ENCODE measurements at places on chromosomes 3 and 15.

DNA sequence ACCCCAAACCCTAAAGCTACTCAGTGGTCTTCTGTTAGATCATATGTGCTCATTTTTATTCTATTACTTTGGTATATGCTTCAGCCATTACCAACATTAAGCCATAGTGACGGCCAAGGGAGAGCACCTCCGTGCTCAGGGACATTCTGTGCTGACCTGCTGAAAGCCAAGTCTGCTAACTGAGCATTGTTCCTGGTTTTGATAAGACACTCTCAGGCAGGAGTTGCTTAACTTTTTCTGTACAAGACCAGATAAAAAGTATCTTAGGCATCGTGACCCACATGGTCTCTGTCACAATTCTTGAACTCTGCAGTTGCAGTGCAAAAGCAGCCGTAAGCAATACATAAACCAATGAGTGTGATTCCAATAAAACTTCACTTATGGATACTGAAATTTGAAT, 100.6 kb downstream of the KLHL25 start:
- DNase-seq, result no peak

DNA sequence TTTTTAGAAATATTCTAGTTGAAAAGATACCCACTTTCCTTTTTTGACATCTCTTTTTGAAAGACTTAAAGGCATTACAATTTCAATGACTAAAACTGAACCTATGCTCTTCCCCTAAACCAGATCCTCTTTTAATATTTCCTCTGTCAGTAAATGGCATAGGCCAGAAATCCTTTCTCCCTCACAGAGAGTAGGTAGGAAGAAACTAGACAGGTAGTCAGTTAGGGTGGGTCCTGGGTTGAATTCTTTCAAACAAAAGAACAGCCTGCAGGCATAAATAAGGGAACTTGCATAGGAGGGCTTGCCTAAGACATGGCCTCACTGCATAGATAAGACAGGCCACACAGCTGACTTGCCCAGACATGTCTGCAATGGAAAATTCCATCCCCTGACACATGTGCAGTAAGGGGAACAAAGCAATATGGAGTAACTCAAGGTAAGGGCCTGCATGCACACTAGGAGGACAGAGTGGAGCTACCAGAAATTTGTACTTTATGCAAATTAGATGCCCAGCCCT, 23.1 kb downstream of the PLSCR5 start:
- no peak for DNase-seq

- no peak for DNase-seq
Measured at GRCh38 chr3:195236076-195236798, 34.7 kb downstream of the XXYLT1 start.

DNA sequence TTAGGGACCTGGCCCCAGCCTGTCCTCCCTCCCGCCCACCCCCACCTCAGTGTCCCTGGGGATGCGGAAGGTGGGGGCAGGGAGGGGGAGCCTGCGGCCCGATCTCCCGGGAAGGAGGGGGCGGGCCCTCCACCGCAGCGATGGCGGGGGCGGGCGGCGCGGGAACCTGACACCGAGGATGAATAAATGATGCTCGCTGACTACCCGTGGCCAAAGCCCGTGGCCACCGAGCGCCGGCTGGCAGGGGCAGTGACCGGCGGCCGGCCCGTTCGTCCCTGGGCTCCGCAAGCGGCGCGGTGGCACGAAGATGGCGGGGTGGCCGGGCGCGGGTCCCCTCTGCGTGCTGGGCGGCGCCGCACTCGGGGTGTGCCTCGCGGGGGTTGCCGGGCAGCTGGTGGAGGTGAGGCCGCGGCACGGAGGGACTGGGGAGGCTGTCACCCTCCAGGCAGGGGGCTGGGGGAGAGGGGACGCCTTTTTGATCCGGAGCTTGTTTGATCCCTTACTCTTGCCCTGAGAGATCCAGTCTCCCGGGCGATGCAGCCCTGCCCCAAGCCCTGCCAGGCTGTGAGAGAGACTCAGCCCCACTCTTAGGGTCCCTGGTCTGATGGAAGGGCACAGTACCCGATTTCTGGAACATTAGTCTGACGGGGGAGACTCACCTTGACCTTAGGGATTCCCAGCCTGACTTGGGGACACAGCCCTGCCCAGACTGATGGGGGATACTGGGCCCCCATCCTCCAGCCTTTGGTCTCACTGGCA, at the start of gene TMIE:
TSS of gene TMIE (plus strand) at position 212 of the 759 bp plus-strand sequence. CDS start at position 308, 96 bp downstream.
- DNase-seq, result no peak

DNA sequence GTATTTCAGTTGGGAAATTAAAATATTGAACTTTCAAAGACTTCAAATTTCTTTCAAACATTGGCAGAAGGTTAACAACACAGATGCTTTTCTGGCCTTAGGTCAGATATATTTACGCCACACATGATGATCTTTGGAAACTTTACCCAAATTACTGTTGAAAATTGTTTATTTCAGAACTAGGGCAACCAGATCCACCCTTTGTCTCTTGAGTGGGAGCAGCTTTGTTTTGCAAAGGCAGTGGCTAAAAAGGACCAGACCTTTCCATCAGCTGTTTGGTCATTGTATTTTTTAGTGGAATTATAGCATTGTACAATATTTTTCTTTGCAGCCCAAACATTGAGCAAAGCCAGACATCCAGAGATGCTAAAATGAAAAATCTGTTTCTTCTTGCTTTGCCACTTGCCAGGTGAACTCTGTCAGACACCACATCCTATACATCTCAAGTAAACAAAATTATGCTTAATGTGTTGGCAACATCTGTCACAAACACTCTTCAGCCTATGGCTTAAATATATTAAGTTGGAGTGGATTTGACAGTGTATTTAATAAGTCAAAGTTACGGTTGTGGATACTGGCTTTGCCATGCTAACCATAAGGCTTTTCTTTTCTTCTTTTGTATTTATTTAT, 651.9 kb downstream of the RBMS3 start:
- DNase-seq, result no peak
